ENCODE measurements at places on chromosomes 4 and X.

GRCh38 chr4:84677093-84677492, 94.2 kb downstream of the CDS1 start:
- no peak for DNase-seq

DNA sequence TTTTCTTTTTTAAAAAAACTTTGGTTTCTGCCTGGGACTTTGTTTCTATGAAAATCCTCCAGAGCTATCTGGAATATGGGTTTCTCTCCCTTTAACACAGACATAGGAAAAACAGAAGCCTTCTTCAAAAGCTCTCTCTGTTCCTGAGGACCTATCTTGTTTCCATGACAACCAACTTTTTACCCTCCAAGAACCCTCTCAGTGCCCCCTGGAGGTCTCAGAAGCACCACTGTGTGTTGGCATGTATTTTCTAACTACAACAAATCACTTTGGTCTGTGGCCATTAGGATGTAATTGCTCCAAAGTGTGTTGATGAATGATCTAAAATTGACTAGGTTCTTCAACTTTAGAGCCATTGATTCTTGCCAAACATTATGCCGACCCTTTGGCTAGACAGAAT, 1331.6 kb downstream of the ADGRL3 start:
- DNase-seq = no peak

GRCh38 chr4:52586069-52586468, 73.0 kb downstream of the USP46 start:
- no peak for DNase-seq

DNA sequence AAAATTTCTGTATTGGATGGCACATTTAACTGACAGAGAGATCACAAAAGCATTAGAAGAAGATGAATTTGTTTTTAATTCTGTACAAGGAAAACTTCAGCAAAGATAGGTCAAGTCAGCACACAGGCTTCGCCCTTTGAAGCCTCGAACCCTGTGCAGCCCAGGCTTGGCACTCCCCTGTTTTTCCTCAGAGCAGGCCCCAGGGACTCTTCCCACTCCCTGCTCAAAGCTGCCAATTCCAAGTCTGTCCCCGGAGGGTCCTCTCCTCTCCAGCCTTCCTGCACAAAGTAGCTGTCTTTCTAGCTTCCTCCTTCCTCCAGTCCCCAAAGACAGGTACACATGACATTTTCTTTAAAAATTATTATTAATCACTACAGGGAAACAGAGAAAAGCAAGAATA, 466.3 kb downstream of the PPARGC1A start:
- no peak for DNase-seq

- no peak for DNase-seq
Measured at GRCh38 chrX:86047936-86048280, 550 bp upstream of the CHM start.

- no peak for DNase-seq
Measured at GRCh38 chr4:169428376-169428775, 157.6 kb upstream of the SH3RF1 start.

- no peak for DNase-seq
Measured at GRCh38 chr4:10623241-10623640, 61.3 kb downstream of the CLNK start.

DNA sequence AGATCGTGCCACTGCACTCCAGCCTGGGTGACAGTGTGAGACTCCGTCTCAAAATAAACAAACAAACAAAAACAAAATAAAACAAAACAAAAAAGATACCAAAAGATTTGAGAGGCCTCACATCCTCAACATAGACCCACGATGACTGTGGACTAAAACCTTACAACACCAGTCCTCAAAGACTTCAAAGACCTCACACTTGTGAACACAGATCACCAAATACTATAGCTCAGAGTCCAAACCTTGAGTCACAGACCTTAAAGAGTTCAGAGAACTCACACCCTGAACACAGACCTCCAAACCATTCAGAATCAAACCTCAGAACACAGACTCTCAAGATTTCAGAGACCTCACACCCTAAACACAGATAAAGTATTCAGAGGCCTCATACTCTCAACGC, 12.7 kb upstream of the PAGE4 start:
- DNase-seq = no peak

DNA sequence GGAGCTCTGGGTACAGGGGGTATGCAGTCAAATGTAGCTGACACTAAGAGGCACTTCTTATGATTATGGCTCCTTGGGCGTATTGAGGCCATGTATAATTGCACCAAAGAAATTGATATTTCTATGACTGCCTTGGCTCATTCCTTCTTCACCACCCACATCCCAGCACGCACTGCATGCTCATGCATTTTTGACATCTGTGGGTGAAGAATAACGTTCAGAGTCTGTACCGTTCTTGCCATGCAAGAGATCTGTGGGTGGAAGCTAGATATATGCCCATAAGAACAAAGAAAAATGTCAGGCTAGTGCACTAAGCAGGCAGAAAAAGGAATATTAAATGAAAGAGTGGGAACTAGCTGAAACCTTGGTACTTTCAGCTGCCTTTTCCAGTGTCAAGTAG, 93.4 kb downstream of the EMCN start:
- DNase-seq = no peak

DNA sequence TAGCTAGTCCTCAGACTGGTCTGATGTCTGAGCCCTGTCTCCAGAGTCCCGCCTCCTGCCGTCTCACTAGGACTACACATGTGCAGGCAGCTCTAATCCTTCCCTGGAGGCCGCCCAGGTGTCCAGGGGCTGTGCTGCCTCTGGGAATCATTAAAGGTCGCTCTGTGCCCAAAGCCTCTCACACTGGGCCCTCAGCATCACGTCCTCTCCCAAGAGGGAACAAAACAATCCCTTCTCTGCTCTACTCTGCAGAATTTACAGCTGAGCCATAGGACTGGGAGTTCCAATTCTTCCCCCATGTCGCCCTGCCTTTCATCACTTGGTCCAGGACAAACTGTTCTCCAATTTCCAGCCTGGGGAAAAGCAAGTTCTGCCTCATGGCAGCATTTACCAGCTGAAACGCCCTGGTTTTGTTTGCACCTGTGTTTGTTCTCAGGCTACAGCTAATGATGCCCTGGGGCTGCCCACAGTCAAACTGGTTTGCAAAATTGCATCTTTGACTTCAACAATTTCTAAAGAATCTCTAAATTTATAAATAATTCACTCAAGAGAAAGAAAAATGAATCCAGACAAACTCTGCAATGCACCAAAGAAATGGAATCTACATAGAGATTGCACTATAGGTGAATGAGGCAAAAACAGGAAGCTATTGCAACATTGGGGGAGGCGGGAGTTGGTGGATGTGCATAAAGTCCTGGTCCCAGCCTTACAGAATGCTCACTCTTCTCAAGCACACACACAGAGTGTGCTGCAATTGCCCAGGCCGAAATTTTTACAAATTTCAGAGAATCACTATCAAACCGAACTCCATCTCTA, 7.2 kb upstream of the MRFAP1 start:
- no peak for DNase-seq

GRCh38 chrX:100606753-100607152, 22.0 kb downstream of the TNMD start:
- no peak for DNase-seq

DNA sequence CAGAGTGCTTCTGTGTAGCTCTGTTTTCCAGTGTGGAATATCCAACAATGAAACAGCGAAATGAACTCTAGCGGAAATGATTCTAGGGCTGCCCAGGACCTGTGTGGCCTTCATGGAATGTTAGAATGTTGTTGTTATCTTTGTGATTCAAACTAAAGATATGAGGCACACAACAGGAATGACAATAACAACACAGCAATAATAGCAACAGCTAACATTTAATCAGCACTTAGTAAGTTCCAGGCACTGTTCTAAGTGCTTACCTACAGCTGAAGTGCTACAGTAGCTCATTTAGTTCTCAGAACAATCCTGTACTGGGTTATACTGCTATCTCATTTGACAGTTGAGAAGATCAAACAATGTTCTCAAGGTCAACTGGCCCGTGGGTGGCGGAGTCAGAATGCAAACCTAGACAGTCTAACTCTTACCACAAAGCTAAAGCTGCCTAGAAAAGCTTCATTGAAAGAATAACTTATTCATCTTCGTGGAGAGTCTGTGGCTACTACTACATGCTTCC, 63.7 kb downstream of the MAML3 start:
- DNase-seq = no peak

GRCh38 chr4:140952717-140953116, 180.6 kb downstream of the RNF150 start:
- no peak for DNase-seq

All from CD4-positive, alpha-beta T cell treated with Interleukin-4 for 1 hour (primary cell).